Endothelial cell of umbilical vein (primary cell): ENCODE measurements at places on chromosomes 12 and 14. TPM values are rescaled to one million over a fixed set of nuclear protein-coding genes. Genes with fewer than 3 reads are reported as not detected.

Gene NGB
- not detected in 2 replicates for total RNA-seq

Gene SOCS4
- total RNA-seq = 26.7 and 28.7 TPM in 2 replicates

Gene CMTM5
- not detected in 2 replicates for total RNA-seq

Gene MMP17
- 10.7 and 10.8 TPM in 2 replicates for total RNA-seq
